Sigmoid colon (tissue), 7 donors: ENCODE measurements at places on chromosomes 7 and 10. TPM values are rescaled to one million over a fixed set of nuclear protein-coding genes. Genes with fewer than 3 reads are reported as not detected.

GRCh38 chr10:127922206-127922605, 15.3 kb downstream of the PTPRE start:
- no peaks in the 10 kb centered on the region for H3K27me3 ChIP-seq
- no peaks in the 10 kb centered on the region for H3K36me3 ChIP-seq
- H3K27ac ChIP-seq, result peak overlapping the region; percentile 60
- peak; percentile 39 for DNase-seq
- H3K4me1 ChIP-seq, result peaks cover 48% of the 10 kb centered on the region
- H3K4me3 ChIP-seq, result no peak overlapping the region

DNA sequence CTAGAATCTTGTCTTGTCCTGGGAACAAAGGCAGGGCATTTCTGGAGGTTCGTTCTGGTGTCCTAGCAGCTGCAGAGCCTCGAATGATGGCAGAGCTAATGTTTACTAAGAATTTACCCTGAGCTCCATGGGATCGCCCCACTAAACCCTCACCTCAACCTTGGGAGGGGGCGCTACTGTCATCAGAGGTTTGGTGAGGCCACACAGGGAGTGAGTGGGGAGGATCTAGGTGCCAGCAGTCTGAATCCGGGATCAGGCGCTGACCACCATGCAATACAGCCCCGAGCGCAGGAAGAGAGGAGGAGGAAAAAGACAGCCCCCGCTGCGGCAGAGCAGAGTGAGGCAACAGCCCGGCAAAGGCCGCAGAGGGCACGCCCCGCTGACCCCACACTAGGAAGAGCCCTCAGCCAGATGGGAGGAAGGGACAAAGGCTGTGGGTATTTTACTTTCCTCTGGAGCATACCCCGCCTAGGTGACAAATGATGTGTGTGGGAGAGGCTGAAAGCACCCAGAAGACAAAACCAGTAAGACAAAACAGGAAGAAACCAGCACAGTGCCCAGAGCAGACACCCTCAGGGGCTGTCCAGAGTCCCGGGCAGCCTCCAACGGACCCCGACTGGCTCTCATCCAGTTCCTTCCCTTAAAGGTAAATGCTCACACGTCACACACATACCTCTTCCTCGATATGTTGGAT, 103.5 kb downstream of the FAM53B start:
- no peak overlapping the region for H3K4me3 ChIP-seq
- H3K4me1 ChIP-seq, result peaks cover 56% of the 10 kb centered on the region
- H3K36me3 ChIP-seq, result no peaks in the 10 kb centered on the region
- no peaks in the 10 kb centered on the region for H3K27me3 ChIP-seq

GRCh38 chr10:7886056-7886455, 67.8 kb downstream of the TAF3 start:
- H3K27ac ChIP-seq, result no peak overlapping the region
- H3K4me1 ChIP-seq, result no peaks in the 10 kb centered on the region
- H3K4me3 ChIP-seq, result no peak overlapping the region

DNA sequence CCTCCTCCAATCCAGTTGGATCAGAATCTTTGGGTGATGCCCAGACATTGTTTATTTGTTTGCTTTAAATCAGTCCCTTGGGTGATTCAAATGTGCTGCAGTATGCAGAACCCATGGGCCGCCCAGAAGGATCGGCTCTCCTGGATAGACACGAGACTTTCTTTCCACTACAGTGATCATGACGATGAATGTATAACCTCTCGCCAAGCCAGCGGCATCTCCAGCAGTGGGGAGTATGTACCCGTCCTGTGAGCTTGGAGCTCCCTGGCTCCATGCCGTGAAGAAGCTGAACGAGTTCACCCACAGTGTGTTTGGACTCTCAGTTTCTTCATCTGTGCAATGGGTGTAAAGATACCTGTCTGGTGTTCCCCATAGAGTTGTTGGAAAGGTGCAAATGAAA, 162.3 kb downstream of the CAMK1D start:
- H3K4me1 ChIP-seq, result no peaks in the 10 kb centered on the region
- no peaks in the 10 kb centered on the region for H3K27me3 ChIP-seq
- no peaks in the 10 kb centered on the region for H3K36me3 ChIP-seq
- H3K4me3 ChIP-seq, result no peak overlapping the region
- no peak overlapping the region for H3K27ac ChIP-seq

DNA sequence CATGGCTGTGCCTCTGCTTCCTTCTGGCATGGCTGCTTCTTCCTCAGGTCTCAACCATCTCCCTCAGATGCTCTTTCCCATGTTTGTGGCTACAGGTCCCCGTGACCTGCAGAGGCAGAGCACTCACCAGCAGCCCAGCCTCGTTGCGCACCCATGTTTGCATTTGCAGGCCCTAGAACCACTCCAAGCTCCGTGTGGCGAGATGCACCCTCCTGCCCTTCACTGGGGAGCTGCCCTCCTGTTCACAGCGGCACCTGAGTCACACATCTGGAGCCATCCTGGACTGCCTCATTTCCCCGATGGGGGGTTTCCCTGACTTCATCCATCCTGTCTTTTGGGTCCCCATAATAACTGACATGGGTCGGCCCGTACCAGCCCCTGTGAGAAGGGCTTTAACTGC, 35.9 kb downstream of the EGFR start:
- no peaks in the 10 kb centered on the region for H3K36me3 ChIP-seq
- no peak for DNase-seq
- H3K27ac ChIP-seq, result peak overlapping the region; percentile 79
- peaks cover 20% of the 10 kb centered on the region for H3K4me1 ChIP-seq
- no peaks in the 10 kb centered on the region for H3K27me3 ChIP-seq
- no peak overlapping the region for H3K4me3 ChIP-seq

The KAZALD1 gene
- 3.9 TPM for total RNA-seq

- no peaks in the 10 kb centered on the region for H3K4me1 ChIP-seq
- no peak overlapping the region for H3K4me3 ChIP-seq
- H3K36me3 ChIP-seq, result no peaks in the 10 kb centered on the region
- no peak overlapping the region for H3K27ac ChIP-seq
These were observed 7.9 kb downstream of the LAT2 start for GRCh38 chr7:74217455-74218342.

- no peak for DNase-seq
- no peak overlapping the region for H3K27ac ChIP-seq
- no peaks in the 10 kb centered on the region for H3K27me3 ChIP-seq
- H3K4me1 ChIP-seq, result no peaks in the 10 kb centered on the region
These were observed 255.3 kb downstream of the DNAJB9 start for GRCh38 chr7:108824840-108825580.

DNA sequence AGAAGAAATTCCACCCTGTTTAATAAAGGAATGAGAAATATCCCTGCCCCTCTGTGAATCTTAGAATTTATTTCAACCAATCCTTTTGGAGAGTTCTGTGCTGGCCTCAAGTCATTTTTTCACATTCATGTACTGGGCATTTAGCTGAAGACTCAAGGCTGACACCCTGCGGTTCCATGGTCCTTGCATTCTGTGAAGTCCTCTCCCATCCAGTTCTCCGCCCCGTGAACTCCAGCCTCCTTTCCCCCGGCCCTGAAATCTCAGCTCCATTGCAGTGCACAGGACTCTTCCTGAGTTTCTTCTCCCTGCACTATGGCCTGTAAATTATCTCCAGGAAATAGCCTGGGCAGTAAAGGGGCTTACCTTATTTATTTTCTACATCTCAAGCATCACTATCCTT, 183.0 kb upstream of the KCND2 start:
- no peaks in the 10 kb centered on the region for H3K36me3 ChIP-seq
- no peak overlapping the region for H3K4me3 ChIP-seq
- DNase-seq, result no peak
- no peaks in the 10 kb centered on the region for H3K4me1 ChIP-seq
- no peaks in the 10 kb centered on the region for H3K27me3 ChIP-seq

DNA sequence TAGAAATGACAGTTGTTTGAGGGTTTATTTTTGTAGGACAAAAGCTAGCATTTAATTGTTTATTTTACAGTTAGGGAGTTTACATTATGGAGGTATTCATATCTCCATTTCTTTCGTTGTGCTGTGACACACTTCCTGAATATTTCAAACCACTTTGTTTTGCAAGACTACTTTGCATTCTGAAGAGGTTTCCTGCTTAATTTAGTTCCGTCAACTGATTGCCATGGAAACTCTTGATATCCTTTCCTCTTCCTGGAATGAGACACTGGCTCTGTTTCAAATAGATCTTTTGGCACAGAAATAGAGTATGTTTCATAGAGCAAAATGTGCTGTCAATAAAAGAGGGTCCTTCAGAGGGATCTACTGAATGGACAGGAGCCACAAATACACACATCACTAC, 159.5 kb upstream of the AGR3 start:
- H3K27ac ChIP-seq, result no peak overlapping the region
- DNase-seq, result no peak
- H3K4me3 ChIP-seq, result no peak overlapping the region
- no peaks in the 10 kb centered on the region for H3K4me1 ChIP-seq
- H3K27me3 ChIP-seq, result no peaks in the 10 kb centered on the region

DNA sequence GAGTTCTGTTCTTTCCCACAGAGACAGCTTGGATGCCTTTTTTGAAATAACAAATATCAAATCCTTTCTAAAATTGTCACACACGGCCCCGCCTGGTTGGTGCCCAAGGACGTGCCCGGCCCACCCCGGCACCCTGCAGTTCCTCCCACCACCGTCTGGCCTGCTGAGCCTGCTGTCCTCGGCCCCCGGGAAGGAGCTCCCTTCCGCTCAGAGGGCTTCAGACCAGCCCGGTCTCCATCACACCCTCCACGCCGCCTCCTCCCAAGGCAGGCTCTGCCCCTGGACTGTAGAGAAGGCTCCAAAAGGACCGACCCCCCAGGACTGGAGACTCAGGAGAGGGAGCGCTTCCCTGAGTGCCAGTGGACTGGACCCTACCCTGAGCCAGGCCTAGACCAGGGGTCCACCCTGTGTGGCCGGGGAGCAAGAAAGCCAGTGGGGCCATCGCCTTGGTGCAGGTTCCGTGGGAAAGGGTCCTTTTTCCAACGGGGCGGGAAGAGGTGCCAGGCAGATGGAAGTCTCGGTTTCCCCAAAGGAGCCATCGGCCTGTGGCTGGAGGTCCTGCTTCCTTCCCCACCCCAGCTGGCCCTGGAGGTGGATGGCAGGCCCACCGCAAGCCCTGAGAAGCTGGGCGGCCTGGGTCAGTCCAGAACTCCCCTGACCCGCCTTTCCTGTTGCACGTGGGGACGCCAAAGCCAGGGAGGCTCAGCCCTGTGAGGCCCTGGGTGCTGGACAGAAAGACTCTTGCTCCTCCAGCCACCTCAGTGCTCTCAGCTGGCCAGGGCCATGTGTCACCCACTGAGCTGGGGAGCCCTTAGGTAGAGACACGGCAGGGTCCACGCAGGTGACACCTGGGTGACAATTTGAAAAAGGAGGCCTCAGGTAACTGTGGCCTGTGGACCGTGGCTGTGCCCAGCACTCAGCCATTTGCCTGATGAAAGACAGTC, 69.8 kb downstream of the PWWP2B start:
- peak overlapping the region; percentile 97 for H3K27ac ChIP-seq
- H3K4me1 ChIP-seq, result peaks cover 67% of the 10 kb centered on the region
- no peaks in the 10 kb centered on the region for H3K27me3 ChIP-seq
- no peaks in the 10 kb centered on the region for H3K36me3 ChIP-seq
- no peak overlapping the region for H3K4me3 ChIP-seq
- DNase-seq, result no peak
